ENCODE measurements at places on chromosomes 4 and X.

DNA sequence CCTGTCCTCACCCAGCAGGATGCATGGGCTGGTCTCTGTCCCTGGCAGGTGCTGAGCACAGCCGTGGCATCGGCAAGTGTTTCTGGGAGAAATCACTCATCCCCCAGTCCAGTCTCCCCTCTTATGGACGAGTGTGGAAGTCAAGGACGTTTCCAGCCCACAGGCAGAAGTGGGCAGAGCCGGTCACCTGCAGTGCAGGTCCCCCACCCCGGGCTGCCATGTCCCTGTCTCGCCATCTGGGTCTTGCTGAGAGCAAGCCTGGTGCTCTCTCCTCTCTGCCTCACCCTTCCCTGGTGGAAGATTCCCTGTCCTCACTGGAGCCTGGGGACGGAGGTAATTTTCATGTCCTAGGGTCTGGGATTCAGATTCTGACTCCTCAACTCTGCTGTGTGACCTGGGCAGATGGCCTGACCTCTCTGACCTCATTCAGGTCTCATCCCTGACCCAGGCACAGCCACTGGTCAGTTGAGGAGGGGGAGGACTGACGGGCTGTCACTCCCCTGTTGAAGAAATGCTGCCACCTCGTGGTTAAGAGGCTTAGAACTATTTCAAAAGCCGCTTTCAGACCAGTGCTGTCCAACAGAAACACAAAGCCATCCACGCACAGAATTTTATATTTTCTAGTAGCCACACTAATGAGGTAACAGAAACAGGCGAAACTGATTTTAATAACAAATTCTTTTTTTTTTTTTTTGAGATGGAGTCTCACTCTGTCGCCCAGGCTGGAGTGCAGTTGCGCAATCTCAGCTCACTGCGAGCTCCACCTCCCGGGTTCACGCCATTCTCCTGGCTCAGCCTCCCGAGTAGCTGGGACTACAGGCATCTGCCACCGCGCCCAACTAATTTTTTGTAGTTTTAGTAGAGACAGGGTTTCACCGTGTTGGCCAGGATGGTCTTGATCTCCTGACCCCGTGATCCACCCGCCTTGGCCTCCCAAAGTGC lies 1.8 kb downstream of the CPZ start:
- peak; percentile 87 for DNase-seq
- no peak overlapping the region for H3K27ac ChIP-seq
- no peaks in the 10 kb centered on the region for H3K36me3 ChIP-seq
- H3K4me3 ChIP-seq, result no peak overlapping the region
- H3K27me3 ChIP-seq, result peaks cover 36% of the 10 kb centered on the region
- peaks cover 12% of the 10 kb centered on the region for H3K4me1 ChIP-seq

DNA sequence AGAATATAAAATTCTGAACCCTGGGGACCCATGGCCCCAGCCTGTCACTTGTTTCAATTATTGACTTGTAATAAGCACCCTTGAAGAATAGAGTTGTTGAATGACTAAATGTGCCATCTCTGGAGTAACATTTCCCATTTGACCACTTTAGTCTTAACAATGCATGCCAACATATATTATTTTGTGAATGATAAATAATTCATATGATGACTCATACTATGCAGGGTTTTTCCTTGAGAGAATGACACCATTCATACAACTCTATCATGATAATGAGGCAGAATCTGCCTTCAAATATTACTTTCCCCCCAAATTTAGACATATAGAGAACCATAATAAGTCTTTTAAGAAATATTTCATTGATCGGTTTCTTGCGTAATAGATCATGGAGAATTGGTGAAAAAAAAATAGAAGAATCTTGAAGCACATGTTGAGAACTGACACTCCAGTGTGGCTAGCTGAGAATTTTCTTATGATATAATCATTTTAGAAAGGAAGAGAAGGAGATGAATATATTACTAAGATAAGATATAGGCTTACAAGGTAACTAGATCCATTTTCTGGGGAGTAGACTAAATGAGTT lies 404.5 kb downstream of the GRXCR1 start:
- H3K27me3 ChIP-seq, result no peaks in the 10 kb centered on the region
- no peak overlapping the region for H3K4me3 ChIP-seq
- no peak for DNase-seq
- H3K4me1 ChIP-seq, result no peaks in the 10 kb centered on the region

GRCh38 chrX:101219116-101219863 lies at the start of gene DRP2:
DRP2 (plus strand) TSS chrX:101219786; CDS start chrX:101231648, 11,862 bp downstream.
- DNase-seq, result no peak
- no peaks in the 10 kb centered on the region for H3K4me1 ChIP-seq
- no peak within 1 kb of the TSS for H3K4me3 ChIP-seq
- no peak within 1 kb of the TSS for H3K27ac ChIP-seq

GRCh38 chrX:96615448-96615847 lies 69.2 kb upstream of the DIAPH2 start:
- H3K4me1 ChIP-seq, result no peaks in the 10 kb centered on the region
- DNase-seq, result no peak
- H3K27me3 ChIP-seq, result no peaks in the 10 kb centered on the region
- H3K36me3 ChIP-seq, result no peaks in the 10 kb centered on the region
- no peak overlapping the region for H3K27ac ChIP-seq

DNA sequence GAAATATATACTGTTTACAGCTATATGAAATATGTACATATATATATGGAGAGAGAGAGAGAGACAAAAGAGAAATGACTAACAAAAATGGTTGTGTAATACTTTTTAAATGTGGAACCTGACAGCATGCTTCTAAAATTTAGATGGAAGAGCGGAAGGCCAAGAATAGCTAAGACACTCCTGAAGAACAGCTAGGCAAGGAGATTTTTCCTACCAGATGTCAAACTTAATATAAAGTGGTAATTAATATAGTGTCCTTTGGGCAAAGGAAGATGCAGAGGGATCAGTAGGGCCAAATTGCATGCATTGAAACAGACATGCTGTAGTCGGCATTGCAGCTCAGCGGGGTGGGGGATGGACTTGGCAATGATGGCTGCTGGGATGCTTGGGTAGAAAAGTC lies 45.2 kb downstream of the ADD1 start:
- H3K27ac ChIP-seq, result no peak overlapping the region
- H3K27me3 ChIP-seq, result no peaks in the 10 kb centered on the region
- peaks cover 28% of the 10 kb centered on the region for H3K36me3 ChIP-seq
- peaks cover 10% of the 10 kb centered on the region for H3K4me1 ChIP-seq
- no peak for DNase-seq
- no peak overlapping the region for H3K4me3 ChIP-seq

DNA sequence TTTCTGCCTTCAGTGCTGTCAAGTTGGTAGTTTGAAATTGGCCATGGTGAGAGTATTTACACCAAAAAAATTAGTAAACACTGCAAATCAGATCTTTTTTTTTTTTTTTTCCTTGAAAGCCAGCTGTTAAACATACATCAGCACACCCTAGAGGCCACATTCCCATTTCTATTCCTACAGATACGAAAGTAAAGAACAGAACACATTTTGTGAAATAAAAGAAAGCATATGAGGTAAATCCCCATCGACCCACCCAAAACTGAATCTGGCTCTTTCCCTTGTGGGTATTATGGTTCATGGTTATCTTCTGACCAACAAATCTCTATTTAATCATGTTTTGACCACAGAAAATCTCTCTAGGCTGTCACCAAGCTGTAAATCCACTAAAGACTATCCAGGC lies 41.8 kb upstream of the AP1AR start:
- H3K4me3 ChIP-seq, result no peak overlapping the region
- no peaks in the 10 kb centered on the region for H3K27me3 ChIP-seq
- no peaks in the 10 kb centered on the region for H3K36me3 ChIP-seq
- DNase-seq, result peak; percentile 44
- H3K27ac ChIP-seq, result no peak overlapping the region
- H3K4me1 ChIP-seq, result no peaks in the 10 kb centered on the region

DNA sequence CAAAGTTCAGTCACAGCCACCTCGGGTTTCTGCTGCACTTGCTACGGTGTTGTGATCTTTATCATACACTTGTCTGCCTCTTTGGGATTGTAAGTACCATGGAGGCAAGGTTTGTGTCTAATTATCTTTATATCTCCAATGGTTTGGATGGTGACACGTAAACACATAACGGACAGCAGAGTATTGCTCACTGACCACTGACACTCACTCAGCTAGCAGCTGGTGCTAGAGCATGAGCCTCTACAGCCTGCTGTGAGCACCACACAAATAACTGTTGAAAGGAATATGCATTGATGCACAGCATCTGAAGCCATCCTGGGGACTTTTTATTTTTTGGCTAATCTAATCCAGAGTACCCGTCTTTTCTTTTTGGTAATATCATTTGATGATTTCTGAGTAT lies 156.0 kb downstream of the DCLK2 start:
- no peak for DNase-seq
- H3K4me3 ChIP-seq, result no peak overlapping the region
- no peaks in the 10 kb centered on the region for H3K36me3 ChIP-seq
- peaks cover 16% of the 10 kb centered on the region for H3K4me1 ChIP-seq
- no peaks in the 10 kb centered on the region for H3K27me3 ChIP-seq

- no peaks in the 10 kb centered on the region for H3K36me3 ChIP-seq
- no peaks in the 10 kb centered on the region for H3K4me1 ChIP-seq
- H3K4me3 ChIP-seq, result no peak overlapping the region
Measured at GRCh38 chrX:12881914-12882313, 15.0 kb downstream of the TLR7 start.

DNA sequence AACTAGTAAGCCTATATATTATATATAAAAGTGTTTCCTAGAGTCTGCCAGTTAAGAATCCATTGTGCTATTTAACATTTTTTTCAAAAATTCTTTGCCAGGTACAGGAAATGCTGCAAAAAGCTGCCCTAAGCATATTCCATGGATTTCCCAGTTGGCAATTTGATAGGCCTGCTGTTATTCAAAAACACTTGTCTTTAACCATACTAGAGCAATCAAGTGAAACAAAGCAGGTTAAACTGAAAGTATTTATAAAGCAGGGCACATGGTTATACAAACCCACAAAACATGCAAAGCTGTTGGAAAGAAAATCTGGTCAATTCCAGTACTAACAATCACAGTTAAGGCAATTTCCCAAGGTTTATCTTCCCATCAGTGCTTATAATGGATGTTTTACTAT lies 159.9 kb downstream of the UNC5C start:
- no peaks in the 10 kb centered on the region for H3K36me3 ChIP-seq
- no peaks in the 10 kb centered on the region for H3K27me3 ChIP-seq
- no peaks in the 10 kb centered on the region for H3K4me1 ChIP-seq
- DNase-seq, result no peak
- H3K4me3 ChIP-seq, result no peak overlapping the region

GRCh38 chr4:118360106-118360505 lies 7.3 kb upstream of the PRSS12 start:
- no peaks in the 10 kb centered on the region for H3K36me3 ChIP-seq
- no peak overlapping the region for H3K4me3 ChIP-seq
- DNase-seq, result no peak
- no peaks in the 10 kb centered on the region for H3K27me3 ChIP-seq
- no peak overlapping the region for H3K27ac ChIP-seq

GRCh38 chrX:132364313-132364712 lies 124.5 kb downstream of the MBNL3 start:
- no peaks in the 10 kb centered on the region for H3K27me3 ChIP-seq
- H3K4me3 ChIP-seq, result no peak overlapping the region
- H3K27ac ChIP-seq, result no peak overlapping the region
- no peaks in the 10 kb centered on the region for H3K36me3 ChIP-seq
- H3K4me1 ChIP-seq, result no peaks in the 10 kb centered on the region
- no peak for DNase-seq

GRCh38 chr4:138946306-138946705 lies 69.3 kb upstream of the NOCT start:
- no peaks in the 10 kb centered on the region for H3K4me1 ChIP-seq
- no peak for DNase-seq
- H3K36me3 ChIP-seq, result no peaks in the 10 kb centered on the region
- no peak overlapping the region for H3K4me3 ChIP-seq

GRCh38 chr4:14111730-14112181 lies 484.2 kb upstream of the BOD1L1 start:
- no peaks in the 10 kb centered on the region for H3K27me3 ChIP-seq
- DNase-seq, result no peak
- H3K27ac ChIP-seq, result no peak overlapping the region

DNA sequence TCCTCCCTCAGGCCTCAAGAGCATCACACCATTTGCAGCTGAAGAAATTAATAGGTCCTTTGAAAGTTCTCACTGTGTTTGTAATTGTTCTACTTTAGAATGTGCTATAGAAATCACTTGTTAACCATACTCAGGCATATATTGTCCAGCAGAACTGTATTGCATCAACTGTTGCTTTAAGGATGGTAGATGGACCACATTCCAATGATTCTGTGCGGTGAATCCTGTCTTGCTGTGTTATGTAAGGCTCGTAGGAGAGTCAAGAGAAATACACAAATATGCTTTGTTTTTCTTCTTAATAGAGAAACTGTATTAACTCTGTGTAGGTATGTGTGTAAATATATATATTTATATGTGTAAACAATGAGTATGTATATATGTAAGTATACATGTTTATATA lies 6.3 kb upstream of the ADGRA3 start:
- no peak overlapping the region for H3K4me3 ChIP-seq
- H3K27ac ChIP-seq, result no peak overlapping the region
- H3K27me3 ChIP-seq, result no peaks in the 10 kb centered on the region
- DNase-seq, result no peak
- no peaks in the 10 kb centered on the region for H3K36me3 ChIP-seq

DNA sequence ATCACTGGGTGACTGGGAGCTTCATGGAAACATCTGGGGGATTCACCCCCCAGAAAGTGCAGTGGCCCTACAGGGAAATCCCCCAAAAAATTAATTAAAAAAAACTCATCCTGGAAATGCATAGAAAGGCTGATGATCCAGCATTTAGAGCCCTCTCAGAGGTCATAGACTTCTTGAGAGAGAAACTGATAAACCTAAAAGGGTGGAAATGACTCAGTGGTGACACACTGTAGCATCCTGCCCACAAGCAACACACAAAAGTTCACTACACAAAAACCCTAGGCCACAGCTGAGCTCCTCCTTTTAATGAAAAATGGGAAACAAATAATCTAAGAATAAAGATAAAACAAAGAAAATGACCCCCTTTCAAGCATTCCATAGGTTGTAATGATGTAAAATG lies 911.5 kb downstream of the GLUD2 start:
- no peaks in the 10 kb centered on the region for H3K36me3 ChIP-seq
- H3K4me1 ChIP-seq, result no peaks in the 10 kb centered on the region
- no peak for DNase-seq
- no peaks in the 10 kb centered on the region for H3K27me3 ChIP-seq

- peak; percentile 62 for DNase-seq
- H3K27me3 ChIP-seq, result peaks cover 4% of the 10 kb centered on the region
- H3K4me1 ChIP-seq, result no peaks in the 10 kb centered on the region
- no peaks in the 10 kb centered on the region for H3K36me3 ChIP-seq
Measured at GRCh38 chrX:46686003-46686645, 72.8 kb downstream of the SLC9A7 start.

GRCh38 chr4:57074744-57075143 lies 35.4 kb downstream of the IGFBP7 start:
- no peaks in the 10 kb centered on the region for H3K27me3 ChIP-seq
- no peaks in the 10 kb centered on the region for H3K36me3 ChIP-seq
- no peak overlapping the region for H3K27ac ChIP-seq
- H3K4me3 ChIP-seq, result no peak overlapping the region

GRCh38 chr4:88738180-88738579 lies 40.6 kb upstream of the NAP1L5 start:
- peaks cover 68% of the 10 kb centered on the region for H3K4me1 ChIP-seq
- no peak overlapping the region for H3K4me3 ChIP-seq
- H3K36me3 ChIP-seq, result peaks cover 8% of the 10 kb centered on the region
- peak overlapping the region; percentile 78 for H3K27ac ChIP-seq
- DNase-seq, result no peak

GRCh38 chr4:42654631-42655268 lies 2.2 kb downstream of the ATP8A1 start:
- H3K27ac ChIP-seq, result peak overlapping the region; percentile 85
- no peaks in the 10 kb centered on the region for H3K27me3 ChIP-seq
- H3K4me3 ChIP-seq, result peak overlapping the region; percentile 98
- DNase-seq, result no peak
